Stimulated activated naive CD8-positive, alpha-beta T cell treated with anti-CD3 and anti-CD28 coated beads, Interleukin-15, amount 100 ng/mL, for 72 hours (primary cell): ENCODE measurements at places on chromosomes 1 and 21.

DNA sequence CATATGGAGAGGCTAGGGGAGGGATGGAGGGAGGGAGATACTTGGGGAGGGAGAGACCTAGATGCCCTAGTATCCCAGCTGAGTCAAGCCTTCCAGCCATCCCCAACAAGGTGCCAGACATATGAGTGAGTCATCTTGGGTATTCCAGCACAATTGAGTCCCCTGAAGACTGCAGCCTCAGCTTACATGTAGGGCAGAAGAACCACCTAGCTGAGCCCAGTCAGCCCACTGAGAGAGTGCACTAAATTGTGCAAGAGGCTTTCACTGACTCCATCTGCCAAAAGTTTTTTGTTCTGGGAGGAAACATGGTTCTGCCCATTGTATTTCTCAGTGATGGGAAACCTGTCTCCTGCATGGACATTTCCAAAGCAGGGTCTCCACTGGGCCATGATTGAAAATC, 76.4 kb downstream of the FOXD2 start:
- no peak for DNase-seq

DNA sequence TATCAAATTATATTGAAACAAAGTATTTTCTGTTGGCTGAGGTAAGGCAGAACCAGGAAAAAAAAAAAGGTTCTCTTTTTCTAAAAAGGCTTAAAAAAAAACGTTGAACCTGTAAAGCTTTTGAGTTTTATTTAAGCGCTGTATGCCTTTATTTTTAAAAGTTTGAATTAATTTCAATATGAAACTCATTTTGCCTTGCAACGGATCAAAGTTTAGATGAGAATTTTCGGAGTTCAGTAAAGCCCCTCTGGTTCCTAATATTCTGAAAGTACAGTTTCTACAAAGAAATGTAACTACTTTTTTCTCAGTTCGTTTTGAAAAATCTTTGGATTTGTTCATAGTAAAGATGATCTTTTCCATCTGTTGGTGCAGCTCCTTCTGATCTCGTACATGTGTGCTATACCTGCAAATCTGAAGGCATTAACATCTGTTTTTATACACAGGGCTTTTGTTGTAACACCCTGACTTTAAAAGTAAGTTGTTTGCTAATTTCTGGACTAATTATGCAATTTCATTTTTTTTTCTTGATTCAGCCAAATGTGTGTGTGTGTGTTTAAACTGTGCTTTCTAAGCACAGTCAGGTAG, 1.7 kb downstream of the ZBTB18 start:
- DNase-seq: no peak

GRCh38 chr1:196779093-196779492, 4.5 kb downstream of the CFHR3 start:
- DNase-seq: no peak

DNA sequence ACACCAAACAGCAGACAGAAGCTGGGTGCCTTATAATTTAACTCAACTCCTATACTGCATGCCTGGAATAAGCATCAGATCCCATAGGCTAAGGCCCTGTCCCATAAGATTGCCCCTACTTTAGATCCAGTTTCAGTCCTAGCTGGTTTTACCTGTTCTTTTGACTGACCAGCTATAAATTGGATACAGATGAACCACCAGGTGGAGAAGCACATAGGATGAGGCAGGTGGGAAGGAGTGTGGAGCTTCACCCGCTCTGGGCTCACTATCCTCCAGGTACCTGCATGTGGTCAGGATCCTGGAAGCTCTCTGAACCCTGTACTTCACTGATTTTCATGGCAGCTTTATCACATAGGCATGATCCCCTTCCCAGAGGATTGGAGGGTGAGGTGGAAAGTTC, 51.3 kb downstream of the MAST2 start:
- DNase-seq: no peak

GRCh38 chr1:12629511-12629956, 11.5 kb upstream of the DHRS3 start:
- DNase-seq: no peak

DNA sequence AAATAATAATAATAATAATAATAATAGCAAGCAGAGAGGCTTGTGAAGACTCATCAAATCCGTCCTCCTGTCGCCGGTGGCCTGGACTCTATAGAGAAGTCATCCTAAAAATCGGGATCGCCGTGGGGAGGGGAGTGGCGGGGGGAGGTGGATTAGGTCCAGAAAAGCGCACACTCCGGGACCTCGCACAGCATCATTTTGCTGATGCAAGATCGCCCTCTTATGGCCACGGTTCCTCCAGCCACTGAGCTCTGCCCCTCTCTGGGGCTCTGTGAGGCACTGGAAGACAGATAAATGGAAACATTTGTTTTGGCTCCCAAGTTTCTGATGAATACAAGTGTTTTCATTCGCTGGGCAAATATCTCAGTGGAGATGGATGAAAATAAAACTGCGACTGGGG, 612.0 kb downstream of the MATN1 start:
- DNase-seq: peak; percentile 12

- no peak for DNase-seq
Observed at GRCh38 chr1:119617751-119618691, 30.0 kb downstream of the ZNF697 start.

GRCh38 chr21:14864211-14865021, 200.4 kb downstream of the NRIP1 start:
- DNase-seq: peak; percentile 43

DNA sequence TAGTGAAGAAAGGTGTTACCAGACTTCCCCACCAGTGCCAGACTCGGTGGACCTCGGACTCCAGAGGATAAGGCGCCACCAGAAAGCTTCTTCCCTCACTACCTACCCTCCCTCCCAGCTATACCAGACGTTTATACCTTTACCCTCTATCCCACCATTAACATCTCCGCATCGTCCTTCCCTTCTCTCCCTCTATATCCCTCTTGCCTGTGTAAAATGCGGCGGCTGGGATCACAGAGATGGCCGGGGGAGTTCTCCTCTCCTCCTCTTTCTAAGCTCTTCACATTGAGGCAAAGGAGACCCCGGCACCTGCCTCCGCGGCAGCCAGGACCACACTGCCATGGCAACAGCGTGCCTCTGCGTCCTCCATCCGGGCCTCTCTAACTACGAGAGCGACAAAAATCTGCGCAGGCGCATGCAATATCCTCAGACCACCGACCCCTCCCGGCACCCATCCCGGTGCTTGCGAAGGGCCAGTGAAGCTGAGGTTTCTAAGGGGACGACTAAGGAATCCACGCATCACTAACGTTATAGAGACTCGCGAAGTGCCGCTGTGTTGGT, at the start of gene CCDC181:
Gene CCDC181, minus strand, starts transcription at position 394 of the 561 bp plus-strand sequence. CDS start 2,547 bp downstream, outside the sequence.
- peak; percentile 50 for DNase-seq

DNA sequence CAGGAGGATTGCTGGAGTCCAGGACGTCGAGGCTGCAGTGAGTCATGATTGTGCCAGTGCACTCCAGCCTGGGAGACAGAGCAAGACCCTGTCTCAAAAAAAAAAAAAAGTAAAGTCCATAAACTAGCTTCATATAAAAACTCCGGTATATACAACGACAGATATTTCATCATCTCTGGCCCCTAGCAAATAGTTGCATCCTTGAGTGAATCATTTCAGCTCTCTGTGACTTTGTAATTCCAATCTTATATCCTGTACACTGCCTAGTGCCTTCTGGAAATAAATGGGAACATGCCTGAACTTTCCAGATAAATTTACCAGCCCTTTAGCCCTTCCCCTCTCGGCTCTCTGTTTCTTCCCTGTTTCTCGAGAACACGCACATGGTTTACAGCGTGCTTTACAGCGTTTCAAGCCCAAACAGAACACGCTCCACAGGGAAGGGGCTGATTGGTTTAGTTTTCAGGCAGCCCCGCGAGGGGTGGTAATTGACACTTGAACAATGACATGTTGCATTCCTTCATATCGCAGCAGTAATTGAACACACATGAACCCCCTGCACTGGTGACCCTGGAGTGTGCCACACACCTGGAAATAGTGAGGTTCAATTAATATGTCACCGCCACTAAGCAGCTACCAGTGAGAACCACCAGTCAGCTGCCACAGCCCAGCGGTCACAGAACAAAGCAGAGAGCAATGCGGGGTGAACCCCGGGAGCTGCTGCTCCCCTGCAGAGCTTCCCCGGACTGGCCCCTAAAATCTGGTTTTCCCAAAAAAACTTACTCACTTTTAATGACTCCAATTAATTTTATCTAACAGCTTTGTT, 35.7 kb upstream of the SIM2 start:
- DNase-seq: no peak

DNA sequence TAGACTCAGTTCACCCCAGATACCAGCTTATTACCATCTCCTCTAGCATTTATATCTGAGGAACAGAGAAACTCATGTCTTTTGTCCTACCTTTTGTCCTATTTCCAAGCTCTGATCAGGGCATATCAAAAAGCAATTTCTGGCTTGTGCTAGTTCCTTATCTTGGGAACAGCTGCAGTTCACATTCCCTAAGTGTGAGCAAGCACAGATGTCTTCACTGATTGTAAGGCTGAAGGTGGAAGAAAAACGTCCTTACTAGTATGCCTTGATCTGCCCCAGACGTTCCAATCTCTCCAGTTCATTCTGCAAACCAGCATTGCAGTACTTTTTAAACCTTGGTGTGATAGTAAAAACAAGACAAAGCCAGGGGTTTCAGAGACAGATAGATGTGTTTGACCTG, 139.8 kb downstream of the NCAM2 start:
- no peak for DNase-seq
